ENCODE measurements at places on chromosomes 3 and 15.
A peak's percentile ranks its signal among the peaks of the same experiment; 100 is the strongest.

- DNase-seq: peak; percentile 98
Observed at GRCh38 chr3:150733373-150733935, 29.5 kb downstream of the SIAH2 start.

GRCh38 chr3:45145681-45146614, at the start of gene CDCP1:
CDCP1 (minus strand) TSS chr3:45146378; CDS start chr3:45146287, 91 bp downstream.
- no peak for DNase-seq

GRCh38 chr3:42905740-42906069, 237 bp upstream of the ZNF662 start:
- DNase-seq: no peak

DNA sequence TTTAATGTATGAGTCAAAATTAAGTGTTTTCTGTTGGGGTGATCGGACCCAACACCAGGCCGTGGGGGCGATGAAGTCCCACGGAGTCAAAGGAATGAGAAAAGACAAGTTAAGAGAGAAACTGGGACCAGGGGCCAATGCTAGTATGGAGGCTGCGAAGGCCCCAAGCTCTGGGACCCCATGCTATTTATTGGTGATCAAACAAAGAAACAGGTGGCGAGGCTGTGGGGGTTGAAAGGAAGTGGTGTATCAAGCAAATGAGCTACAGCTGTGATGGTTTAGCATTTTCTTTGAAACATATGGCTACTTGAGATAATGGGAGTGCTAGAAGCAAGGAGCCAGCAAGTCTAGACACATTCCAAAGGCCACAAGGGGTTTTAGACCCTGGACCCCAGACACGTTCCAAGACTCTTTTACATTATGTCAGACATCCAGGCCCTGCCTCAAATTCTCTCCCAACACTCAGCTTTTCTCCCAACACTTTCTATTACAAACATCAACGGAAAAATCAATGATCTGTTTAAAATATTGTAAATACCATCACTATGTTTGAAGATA, 56.0 kb upstream of the SNRPN start:
- DNase-seq: no peak

GRCh38 chr3:128703561-128703960, 22.4 kb upstream of the RAB7A start:
- no peak for DNase-seq

DNA sequence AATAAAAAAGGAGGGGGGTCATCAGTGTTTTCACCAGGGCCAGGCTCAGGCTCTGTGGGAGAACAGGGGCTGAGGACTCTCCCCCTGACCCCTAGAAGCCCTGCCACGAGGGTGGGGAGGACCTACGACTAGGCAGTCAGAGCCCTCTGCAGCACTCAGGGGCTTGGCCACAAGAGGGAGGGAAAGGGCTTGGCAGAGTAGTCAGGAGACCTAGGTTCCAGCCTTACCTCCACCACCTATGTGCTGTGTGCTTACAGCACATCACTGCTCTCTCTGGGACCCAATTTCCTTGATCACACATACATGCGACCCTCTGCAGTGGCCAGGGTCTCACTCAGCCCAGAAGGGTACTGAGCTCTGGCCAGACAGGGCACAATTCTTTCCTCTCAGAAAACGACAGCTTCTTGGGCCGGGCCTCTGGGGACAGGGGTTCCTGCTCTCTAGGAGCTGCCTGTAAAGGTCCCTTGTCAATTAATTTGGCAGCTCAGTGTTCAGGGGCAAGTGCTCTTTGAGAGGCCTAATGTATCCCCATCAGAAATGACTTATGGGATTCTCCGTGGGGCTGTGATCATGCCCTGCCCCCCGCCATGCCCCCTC, 16.4 kb upstream of the SKIC8 start:
- peak; percentile 61 for DNase-seq

DNA sequence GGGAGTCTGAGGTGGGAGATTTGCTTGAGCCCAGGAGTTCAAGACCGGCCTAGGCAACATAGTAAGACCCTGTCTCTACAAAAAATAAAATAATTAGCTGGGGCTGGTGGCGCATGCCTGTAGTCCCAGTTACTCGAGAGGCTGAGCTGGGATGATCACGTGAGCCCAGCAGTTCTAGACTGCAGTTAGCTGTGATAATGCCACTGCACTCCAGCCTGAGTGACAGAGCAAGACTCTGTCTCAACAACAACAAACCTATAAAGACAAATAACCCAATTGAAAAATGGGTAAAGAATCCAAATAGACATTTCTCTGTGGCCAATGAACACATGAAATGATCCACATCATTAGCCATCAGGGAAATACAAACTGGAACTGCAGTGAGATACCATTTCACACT, 1.1 kb upstream of the RPL32 start:
- no peak for DNase-seq

- DNase-seq: no peak
Observed at GRCh38 chr3:108565506-108565905, 23.7 kb downstream of the CIP2A start.

GRCh38 chr3:180804916-180805315, 107.6 kb upstream of the FXR1 start:
- DNase-seq: peak; percentile 20

- DNase-seq: peak; percentile 43
Observed at GRCh38 chr15:66751579-66751978, 49.5 kb downstream of the SMAD6 start.

Measured in A673 (cell line).